Adipocyte (in vitro differentiated cells): ENCODE measurements at places on chromosomes 11 and 22.

DNA sequence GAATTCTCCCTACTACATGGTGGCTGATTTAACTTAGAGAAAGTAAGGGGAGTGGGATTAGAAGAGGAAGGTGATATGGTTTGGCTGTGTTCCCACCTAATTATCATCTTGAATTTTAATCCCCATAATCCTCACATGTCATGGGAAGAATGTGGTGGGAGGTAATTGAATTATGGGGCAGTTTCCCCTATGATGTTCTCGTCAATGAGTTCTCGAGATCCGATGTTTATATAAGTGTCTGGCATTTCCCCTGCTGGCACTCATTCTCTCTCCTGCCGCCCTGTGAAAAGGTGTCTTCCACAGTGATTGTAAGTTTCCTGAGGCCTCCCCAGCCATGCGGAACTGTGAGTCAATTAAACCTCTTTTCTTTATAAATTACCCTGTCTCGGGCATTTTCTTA is 169.3 kb downstream of the CASP12 start:
- no peak for DNase-seq

- DNase-seq, result peak; percentile 61
Measured at GRCh38 chr11:86784241-86784681, 16.1 kb upstream of the PRSS23 start.

GRCh38 chr22:20131597-20131858 is at the start of gene ZDHHC8:
Gene ZDHHC8 (plus strand): TSS chr22:20131804. CDS start chr22:20131948, 144 bp downstream.
- no peak for DNase-seq

GRCh38 chr22:48179571-48180546 is 1417.4 kb downstream of the TBC1D22A start:
- no peak for DNase-seq

- DNase-seq, result no peak
Measured at GRCh38 chr11:126350836-126351235, 4.7 kb upstream of the ST3GAL4 start.

GRCh38 chr22:26785932-26786331 is 128.5 kb downstream of the MIAT start:
- no peak for DNase-seq

DNA sequence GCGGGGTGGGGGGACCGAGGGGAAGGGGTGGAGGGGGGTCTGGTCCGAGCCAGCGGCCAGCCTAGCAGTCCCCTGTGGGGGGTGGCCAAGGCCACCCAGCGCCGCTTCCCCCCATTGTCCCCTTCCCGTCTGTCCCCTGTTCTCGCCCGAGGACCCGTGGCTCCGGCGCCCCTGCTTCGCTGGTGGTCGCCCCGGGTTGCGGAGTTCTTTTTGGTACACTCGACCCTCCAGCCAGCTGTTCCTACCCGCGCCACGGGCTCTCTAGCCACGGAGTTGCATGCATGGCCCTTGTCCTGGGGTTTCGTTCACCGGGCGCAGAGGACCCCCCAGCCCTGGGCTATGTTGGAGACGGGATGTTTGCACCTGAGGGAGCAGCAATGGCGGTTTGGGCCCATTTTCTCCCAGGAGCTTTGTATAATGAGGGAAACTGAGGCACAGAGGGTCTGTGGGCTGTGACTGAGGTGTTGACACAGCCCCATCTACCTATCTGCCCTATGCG is 489 bp downstream of the RNF214 start:
- DNase-seq, result peak; percentile 41

- DNase-seq, result no peak
Measured at GRCh38 chr22:48782811-48783511, 1044.7 kb downstream of the BRD1 start.

GRCh38 chr11:62958547-62959421 is 26.0 kb downstream of the SLC22A6 start:
- no peak for DNase-seq

GRCh38 chr11:9849389-9849788 is 185.5 kb downstream of the SWAP70 start:
- no peak for DNase-seq

DNA sequence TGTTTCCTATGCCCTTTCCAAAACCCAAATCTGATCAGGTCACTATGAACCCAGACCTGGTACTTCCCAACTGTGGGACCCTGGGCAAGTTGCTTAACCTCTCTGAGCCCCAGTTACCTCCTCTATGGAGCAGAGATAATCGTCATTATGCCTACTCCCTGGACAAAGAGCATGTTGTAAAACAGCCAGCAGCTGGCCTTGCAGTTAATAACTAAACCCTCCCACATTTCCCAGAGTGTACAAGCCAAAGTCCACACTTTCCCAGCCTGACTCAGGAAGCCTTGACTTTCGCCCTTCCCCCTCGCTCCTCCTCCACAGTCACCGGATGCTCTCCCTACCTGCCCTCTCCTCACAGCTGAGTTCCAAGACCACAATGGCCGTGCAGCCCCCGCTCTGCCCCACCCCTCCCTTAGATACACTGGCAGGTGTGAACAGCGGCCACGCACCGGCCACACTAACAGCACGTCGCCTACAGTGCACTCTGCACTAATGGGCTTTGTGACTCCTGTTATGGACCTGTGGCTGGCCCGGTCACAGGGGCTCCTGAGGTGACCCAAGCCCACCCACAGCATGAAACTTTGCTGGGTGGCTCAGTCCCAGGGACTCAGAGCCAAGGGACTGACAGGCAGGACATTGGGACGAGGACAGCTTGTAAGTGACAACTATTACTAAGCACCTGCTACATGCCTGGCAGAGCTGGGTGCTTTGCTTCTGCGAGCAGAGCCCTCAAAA is 15.6 kb upstream of the MFNG start:
- DNase-seq, result no peak

- DNase-seq, result peak; percentile 64
Measured at GRCh38 chr11:17734418-17734911, at the start of gene KCNC1. Gene KCNC1 (plus strand): TSS chr11:17734781. CDS start chr11:17736003, 1,222 bp downstream.

- DNase-seq, result peak; percentile 77
Measured at GRCh38 chr11:1202776-1203504, 19.9 kb upstream of the MUC5B start.

- DNase-seq, result peak; percentile 73
Measured at GRCh38 chr11:10303558-10304363, 1.1 kb upstream of the ADM start.

- DNase-seq, result no peak
Measured at GRCh38 chr11:67316882-67317204, 13.5 kb downstream of the SSH3 start.

GRCh38 chr11:96191752-96192151 is 151.2 kb downstream of the MAML2 start:
- no peak for DNase-seq

- DNase-seq, result no peak
Measured at GRCh38 chr11:61996933-61997332, 29.5 kb upstream of the FTH1 start.

DNA sequence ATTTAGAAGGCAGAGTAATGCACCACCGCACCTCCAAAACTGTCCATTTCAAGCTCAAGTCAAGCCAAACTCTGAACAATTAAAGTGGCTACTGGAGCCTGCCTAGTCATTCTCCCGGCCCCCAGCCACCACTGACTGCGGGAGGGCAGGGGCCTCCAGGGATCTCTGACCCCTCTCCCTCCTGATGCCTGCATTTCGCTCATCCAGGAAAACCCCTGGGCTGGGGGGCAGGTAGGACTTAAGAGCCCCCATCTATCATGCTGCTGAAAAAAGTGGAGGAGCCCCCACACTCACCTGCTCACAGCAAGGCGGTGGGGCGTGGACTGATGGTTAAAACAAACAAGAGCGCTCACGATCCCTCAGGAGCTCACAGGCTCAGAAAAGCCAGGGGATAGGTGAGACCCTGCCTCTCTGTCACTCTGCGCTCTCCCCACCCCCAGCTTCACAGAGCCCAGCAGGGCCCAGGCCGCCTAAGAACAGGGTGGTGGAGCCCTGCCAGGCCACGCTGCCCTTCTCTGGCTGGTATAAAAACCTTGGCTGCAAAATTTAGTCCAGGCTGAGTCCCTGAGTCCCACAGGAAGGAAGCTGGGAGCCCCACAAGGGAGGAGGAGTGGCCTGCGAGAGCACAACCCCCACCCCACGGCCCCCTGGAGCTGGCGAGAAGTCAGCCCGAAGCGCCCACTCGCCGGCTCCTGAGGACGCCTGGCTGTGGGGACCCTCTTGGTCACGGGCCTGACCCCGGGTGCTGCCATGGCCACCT is 21.0 kb upstream of the MOB2 start:
- no peak for DNase-seq

GRCh38 chr11:133011604-133012003 is 520.7 kb downstream of the OPCML start:
- no peak for DNase-seq

DNA sequence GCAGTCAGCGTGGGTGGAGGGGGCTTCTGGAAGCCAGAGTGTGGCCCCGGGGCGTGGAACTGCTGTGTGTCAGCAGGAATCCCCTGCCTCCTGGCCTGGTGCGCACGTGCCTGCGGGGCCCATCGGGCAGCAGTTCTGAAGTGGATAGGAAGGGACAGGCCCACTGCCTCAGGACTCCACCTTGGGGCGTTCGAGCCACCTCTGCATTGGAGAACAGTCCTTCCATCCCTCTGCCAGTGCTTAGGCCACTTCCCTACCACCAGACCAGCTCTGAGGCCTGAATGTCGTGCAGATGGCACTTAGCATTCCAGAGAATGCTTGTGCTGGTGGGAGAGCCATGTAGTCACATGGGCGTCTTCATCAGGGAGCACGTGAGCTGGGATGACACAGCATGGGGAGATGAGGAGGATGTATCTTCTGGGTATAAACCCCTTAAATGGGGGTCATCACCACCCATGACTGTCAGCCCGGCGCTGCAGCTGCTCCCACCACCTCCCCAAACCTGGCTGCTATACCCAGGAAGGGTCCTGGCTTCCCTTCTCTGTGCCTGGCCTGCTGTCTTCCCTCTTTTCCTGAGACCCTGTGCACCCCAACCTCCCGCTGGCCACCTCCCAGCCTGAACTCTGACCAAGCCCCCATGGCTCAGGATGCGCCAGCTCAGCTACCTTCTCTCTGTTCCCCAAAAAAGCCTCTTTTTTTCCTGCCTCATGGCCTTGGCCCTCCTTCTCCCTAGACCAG is 9.7 kb downstream of the INCENP start:
- DNase-seq, result no peak

- DNase-seq, result peak; percentile 29
Measured at GRCh38 chr11:15988016-15988550, 368.3 kb downstream of the SOX6 start.

DNA sequence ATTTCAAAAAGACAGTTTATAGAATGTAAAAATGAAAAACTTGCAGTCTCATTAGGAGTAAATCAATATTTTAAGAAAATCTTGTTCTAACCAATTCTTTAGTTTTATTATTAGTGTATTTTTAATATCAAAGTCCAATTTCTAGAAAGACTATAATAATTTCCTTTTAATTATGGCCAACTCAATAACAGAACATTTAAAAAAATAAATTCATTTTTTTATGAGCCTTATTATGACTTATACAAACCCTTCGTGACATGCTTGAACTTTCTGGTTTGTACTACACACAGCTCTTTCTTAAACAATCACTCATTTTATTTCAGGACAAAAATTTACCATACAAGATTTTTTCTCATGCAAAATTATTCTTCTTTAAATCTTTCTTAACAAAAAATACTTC is 11.7 kb upstream of the MRGPRE start:
- DNase-seq, result no peak

DNA sequence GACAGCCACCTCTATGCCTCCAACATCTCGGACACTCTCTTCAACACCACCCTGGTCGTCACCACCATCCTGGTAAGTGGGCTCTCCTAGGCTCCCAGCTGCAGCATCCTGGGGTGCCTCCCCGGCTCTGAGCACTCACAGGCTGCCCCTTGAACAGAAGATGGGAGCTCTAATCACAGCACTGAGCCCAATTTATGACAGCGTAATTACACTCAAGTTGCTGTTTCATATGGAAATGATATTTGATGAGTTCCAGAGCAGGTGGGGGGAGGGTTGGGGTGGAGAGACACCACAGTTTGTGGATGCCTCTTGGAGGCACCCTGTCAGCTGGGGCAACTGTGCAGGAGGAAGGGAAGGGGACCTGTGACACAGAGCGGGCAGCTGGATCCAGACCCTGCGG is 125.3 kb upstream of the TBCEL start:
- no peak for DNase-seq

DNA sequence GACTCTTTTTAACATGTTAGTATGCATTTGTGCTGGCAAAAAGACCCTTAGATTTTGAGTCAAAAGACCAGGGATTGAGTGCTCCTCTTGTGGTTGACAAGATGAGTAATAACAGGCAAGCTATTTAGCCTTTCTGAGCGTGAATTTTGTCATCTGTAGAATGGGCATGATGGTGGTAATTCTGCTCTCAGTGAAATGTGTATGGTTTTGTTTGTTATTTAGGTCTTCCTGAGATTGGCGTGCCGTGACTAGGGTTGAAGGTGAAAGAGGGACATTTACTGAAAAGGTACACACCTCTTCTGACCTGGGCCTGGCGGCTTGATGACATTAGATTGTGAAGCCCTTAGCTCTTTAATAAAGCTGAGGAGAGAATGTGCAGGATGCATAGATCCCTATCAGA is 8.4 kb upstream of the CEP295 start:
- no peak for DNase-seq

DNA sequence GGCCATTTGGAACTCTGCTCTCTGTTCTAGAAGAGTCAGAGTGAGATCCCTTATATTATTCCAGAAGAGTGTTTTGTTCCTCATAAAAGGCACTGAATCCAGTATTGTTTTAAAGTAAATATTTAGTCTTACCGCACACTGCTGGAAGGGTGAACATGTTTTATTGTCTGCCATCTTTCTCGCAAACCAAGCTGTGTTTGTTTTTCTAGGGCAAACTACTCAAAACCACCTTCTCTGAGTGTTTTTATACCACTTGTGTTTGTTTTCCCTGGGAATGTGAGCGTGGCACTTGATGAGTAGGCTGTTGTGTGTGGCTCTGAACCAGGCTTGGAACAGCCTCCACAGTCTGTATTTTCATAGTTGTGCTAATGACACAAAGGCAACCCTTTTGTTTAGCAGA is 89.8 kb downstream of the DBX1 start:
- no peak for DNase-seq

GRCh38 chr11:57299150-57299737 is 25.5 kb downstream of the TNKS1BP1 start:
- DNase-seq, result no peak

DNA sequence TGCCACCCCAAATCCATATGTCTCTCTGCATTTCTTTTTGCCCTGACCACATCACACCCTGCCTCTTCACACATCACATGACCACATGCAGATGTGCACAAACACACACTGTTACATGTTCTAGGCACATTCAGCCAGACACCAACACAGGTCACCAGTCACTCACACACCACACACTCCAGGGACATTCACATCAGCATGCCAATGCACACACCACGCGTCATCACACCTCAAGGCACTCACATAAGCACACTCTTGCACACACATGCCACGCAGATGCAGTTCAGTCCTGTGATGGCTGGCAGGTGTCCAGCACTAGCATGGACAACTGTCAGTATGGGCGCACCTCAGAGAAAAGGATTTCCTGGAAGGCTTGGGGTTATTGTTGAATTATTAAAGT is 77.0 kb upstream of the MYOD1 start:
- DNase-seq, result no peak

- DNase-seq, result no peak
Measured at GRCh38 chr11:47175746-47176327, 842 bp downstream of the ARFGAP2 start.

DNA sequence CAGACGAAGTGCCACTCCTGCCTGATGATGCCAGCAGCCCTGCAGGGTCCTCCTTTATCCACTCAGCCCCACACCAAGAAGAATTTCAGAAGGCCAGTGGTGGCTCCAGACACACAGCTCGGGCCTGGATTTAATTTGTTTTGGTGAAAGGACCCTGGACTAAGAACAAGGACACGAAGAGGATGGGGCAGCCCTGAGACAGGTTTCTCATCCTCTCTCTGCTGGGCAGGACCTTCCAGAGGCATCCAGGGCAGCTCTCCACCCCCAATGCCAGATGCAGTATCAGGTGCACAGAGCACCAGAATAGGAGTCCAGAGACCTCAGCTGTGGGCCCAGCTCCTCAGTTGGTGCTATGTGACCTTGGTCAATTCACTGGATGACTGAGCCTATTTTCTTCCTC is 72.0 kb downstream of the TRIM29 start:
- DNase-seq, result no peak
